ENCODE measurements at places on chromosomes 7 and 10.

DNA sequence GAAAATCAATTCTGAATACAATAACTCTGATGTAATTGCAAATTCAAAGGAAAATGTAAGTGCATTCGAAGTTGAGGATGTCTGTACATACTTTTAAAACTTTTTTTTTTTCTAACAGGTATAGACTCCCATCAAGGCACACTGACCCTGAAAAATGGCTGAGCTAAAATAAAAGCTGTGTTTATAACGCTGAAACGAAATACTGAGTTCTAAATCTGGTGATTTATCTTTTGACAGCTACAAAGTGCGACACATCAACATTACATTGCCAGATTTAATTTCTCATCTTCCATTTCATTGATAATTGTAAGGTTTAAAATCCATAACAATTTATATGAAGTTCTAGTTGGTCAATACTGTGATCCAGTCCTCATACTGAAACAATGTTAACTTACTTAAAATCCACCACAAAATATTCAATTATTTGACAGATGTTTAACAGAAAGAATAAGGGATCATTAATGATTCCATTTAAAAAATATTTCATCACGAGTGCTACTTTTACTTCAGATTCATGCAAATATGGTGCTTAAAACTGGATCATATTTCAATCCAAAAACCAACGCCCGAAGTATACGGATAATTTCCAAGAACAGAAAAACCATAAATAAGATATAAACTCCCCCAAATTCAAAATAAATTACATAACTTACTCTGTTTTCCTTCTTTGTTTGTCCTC, 1.4 kb downstream of the RAB11FIP2 start:
- no peak for DNase-seq

- DNase-seq = peak; percentile 64
Observed at GRCh38 chr10:11793762-11794479, 29.2 kb upstream of the PROSER2 start.

- no peak for DNase-seq
Observed at GRCh38 chr10:67659497-67659896, 36.5 kb downstream of the CTNNA3 start.

DNA sequence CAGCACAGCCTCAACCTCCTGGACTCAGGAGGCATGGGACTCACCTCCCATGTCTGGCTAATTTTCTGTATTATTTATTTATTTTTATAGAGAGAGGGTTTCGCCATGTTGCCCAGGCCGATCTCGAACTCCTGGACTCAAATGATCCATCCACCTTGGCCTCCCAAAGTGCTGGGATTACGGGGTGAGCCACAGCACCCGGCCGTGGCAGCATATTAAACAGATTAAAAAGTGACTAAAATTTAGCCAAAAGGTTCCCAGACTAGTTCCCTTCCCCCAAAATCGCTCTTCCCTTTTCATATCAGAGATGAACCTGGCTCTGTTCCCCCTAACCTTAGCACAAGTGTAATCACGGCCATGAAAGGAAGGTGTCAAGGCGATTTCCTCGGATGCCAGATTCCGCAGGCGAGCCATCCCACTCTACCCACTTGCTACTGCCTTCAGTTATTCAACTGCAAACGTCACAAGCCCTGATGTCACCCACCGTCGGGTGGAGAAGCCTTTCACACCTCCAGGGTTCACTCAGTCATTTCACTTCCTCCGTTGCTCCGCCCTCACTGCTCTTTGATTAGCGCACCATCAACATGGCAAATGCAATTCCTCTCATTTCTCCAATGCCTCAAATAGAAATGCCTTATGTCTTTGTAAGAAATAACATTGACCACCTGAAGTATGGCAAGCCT, 104.7 kb upstream of the RHEB start:
- DNase-seq = no peak

- peak; percentile 1 for DNase-seq
Observed at GRCh38 chr10:45160271-45160670, 155.1 kb downstream of the OR13A1 start.

DNA sequence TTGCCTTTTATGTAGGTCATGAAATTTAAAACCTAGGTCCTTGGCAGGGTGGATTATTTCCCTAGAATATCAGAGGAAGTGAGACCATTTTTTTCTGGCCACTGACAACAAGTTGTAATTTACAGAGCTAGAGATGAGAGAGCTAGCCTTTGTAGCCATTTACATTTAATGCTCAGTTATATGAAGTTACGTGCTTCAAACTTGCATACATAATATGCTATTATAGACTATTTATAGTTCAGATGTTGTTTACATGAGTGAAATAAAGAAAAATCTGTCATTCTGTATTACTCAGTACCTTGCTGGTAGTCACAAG, 234.9 kb upstream of the MBL2 start:
- no peak for DNase-seq
